AML-193 (cell line): ENCODE measurements at places on chromosomes 2 and 18.

- no peak for DNase-seq
These were observed 72.3 kb upstream of the ATG16L1 start for GRCh38 chr2:233178994-233179847.

- no peak for DNase-seq
These were observed 267.7 kb upstream of the SPRED2 start for GRCh38 chr2:65700004-65700651.

DNA sequence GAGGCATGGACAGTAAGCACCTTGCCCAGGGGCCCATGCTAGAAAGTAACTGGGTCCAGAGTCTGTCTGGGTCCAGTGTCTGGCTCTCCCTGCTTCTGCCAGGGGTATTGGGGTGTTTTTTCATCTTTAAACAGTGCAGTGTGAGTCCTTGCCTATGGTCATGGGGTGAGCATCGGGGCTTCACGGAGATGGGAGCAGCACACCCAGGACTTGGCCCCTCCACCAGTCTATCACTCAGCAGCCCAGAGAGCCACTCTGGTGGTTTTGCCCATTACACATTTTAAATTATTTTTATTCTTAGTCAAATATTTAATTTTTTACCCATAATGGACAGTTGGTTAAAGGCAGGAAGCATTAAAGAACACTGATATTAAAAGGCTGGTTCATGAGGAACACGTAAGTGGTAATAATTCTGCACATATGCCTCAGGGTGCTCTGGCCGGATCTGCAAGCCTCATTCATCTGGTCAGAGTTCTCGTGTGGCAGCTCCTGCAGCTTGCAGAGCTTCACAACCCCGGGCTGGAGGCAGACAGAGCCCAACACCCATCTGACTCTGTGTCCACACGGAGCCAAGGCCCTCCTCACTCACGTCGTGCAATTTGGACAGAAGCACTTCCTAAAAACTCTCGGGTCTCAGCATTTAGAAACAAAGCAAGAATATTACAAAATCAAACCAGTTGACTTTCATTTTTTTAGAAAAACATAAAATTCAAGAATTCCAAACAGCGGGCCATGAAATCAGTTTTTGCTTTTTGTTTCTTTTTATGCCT is 204.1 kb downstream of the CTIF start:
- DNase-seq, result no peak

GRCh38 chr2:102063487-102063911 is 71.7 kb downstream of the IL1R2 start:
- peak; percentile 67 for DNase-seq

DNA sequence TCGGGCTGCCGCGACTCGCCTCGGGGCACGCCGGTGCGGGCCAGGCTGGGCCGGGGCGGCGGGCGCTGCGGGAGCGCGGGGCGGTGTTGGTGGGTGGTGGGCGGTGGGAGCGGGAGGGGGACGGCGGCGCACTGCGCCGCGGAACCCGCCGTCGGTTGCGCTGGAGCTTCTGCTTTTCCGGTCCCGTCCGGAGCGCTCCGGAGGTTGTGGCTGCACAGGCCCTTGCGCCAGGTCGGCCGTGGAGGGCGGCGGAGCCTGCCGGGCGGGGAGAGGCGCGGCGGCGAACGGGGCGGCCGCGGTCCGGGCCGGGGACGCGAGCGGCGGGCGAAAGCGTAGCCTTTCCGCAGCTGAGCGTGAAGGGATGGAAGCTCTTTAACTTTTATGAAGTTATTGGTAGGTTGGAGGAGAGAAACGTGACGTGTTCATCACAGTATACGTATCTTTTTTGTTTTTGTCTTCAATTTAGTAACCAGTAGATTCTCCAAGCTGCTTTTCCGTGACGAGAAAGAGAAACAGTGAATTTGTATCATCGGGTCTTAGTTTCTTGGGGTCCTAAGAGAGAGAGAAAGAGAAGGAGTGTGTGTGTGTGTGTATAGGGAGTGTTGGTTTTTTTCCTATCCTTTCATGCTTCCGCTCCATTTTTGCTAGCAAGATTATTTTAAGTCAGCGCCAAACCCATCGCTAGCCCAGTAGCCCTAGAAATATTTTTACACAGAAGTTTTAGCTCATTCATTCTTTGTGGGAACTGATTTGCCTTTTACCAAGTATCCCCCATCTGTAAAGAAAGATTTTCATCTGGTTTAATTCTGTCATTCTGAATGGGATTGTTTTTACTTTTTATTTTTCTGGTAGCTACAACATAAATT is 535 bp downstream of the ATG4B start:
- DNase-seq, result no peak

DNA sequence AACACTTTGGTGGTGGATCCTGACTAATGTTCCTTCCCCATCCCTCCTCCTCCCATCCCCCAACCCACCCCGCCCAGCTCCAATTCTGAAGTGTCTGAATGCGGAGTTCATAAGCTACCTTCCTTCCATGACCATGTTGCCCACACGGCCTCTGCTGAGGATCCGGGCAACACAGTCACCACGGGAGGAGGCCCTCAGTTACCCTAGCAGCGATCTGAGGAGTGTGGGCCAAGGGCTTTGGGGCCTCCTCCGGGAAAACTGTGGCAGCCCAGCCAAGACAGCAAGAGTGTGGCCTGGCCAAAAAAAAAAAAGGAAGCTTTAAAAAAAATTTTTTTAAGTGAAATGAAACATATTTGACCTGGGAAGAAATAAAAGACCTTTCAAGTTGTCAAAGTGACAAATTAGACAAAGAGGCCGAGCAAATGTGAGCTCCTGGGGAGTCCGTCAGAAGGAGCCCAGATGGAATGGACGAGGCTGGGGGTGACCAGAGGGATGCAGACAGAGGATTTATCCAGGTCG is 169.0 kb upstream of the PKDCC start:
- DNase-seq, result no peak

DNA sequence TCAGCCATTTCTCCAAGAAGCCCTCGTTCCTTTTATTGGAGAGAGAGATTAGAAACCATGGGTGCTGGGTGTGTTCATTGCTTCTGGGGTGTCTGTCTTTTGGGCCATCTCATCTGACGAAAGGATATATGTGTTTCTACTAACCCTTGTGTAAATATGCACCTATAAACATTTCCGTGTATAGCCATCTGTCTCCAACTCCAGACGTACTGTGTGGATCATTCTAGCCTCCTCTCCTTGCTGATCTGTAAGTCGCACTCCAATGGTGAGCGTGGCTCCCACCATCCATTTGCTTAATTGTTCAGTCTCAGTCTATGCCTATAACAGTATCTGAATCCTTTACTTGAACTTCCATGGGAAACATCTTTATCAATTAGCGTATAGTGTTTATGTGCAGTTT is 1.8 kb downstream of the RBFA start:
- DNase-seq, result no peak

GRCh38 chr2:9326975-9327374 is 96.4 kb downstream of the ITGB1BP1 start:
- no peak for DNase-seq

DNA sequence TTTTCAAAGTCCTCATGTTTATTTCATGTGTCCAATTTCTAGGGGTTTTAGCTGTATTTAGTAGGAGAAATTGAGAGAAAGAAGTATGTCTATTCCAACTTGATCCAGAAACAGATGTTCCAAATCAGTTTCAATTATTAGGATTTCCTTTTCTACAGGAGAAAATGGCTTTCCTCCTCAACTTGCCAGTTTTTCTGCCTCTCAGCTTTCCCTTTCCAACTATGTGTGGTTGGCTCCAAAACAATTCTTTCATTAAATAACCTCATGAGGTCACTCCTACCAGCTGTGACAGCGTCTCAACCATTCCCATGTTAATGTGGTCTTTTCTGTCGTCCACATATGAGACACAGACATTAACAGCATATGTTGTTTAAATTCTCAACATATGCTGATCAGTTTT is 13.1 kb downstream of the XIRP2 start:
- no peak for DNase-seq

DNA sequence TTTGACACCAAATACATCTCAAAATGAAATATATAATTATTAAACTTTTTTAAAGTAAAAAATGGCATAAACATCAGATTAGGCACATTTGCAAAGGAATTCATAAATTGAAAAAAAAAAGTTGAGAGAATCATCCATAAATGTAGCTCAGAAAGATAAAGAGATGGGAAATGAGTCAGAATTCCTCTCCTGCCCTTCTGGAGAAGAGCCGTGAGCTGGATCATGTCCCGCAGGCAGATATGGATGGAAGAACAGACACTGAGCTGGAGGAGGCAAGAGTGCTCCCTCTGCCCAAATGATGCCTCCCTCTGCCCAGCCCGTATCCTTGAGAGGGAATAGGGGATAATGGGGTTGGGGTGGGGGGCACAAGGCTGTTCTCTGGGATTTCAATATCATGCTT is 190.9 kb downstream of the TFCP2L1 start:
- no peak for DNase-seq

DNA sequence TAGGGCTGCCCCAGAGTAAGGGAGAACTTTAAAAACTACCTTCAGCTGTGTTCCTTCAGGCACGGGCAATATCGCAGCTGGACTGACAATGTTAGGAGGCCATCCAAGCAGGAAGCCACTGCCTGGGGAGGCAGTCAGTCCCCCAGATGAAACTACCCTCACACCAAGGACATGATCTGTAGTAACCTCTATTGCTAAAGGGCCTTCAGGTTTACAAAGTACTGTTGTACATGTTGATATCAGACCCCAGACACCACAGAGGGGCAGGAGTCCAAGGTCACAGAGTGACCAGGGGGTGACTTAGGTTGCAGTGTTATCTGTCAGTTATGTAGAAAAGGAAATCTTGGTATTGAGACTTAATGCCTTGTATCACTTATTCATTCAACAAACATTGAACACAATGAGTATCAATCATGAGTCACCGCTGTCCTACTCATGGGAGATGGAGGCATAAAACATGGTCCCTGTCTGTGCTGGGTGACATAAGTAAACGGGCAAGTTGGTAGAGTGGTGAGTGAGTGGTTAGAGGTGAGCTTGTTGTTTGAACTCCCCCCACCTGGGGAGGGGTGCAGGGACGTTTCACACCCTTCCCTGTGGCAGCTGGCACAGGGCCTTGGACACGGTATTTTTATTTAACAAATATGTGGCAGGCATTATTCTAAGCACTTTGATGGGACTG is 7.1 kb downstream of the CABLES1 start:
- no peak for DNase-seq

DNA sequence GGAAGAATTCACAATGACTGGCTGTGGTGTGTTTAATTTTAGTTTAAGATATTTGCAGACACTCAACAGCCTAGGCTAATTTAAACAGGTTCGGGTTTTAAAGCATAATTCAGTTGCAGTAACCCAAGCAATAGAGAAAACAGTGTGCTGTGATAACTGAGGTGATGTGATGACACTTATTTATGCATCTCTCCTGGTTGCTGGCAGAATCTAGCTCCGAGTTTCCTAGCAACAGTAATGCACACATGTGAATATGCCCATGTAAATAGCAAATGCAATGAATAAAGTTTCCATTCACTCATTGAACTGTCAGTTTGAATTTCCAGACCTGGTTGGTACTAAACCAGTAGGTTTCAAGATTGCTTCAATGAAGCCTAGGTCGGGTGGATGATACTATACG is 426.5 kb downstream of the TMX3 start:
- DNase-seq, result no peak

DNA sequence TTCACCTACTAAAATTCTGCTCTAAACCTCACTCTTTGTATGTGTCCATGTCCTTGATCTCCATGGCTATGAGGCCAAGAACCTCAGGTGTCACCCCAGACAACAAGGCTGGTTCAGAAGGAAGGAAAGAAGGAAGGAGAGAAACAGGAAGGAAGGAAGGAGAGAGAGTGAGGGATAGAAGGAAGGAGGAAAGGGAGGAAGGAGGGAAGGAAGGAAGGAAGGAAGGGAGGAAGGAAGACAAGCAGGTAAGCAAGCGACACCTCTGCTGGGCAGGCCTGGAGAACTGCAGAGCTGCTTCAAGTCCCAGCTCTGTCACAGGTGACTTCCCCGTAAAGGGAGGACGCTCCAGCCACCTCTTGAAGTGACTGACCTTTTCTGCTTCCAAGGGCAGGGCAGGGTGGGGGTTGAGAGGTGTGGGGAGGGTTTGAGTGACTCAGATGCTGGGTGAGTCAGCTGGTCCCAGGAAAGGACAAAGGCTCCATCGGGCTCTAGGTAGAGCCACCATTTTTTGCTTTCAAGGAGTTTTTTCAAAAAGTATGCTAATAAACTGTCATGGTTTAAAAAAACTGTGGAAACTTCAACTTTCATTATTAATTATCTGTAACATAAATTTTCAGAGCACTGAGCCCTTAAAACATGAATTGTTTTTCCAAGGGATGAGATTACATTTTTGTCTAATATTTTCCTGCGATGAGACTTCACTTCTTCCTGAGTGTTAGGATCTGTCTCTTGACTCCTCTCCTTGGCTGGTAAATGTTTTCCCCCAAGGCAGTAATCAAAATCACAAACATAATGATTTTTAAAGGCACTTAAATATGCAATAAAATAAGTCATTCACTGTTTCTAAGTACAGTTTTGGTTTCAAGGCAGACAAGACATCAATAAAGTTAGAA is 90.1 kb upstream of the L3MBTL4 start:
- DNase-seq, result no peak

- no peak for DNase-seq
These were observed 154.5 kb downstream of the ZFP36L2 start for GRCh38 chr2:43071599-43072550.

GRCh38 chr18:22676423-22676822 is 256.7 kb upstream of the RBBP8 start:
- DNase-seq, result no peak

- no peak for DNase-seq
These were observed 12.2 kb downstream of the PLB1 start for GRCh38 chr2:28507796-28508764.

- DNase-seq, result no peak
These were observed 130.3 kb upstream of the GLI2 start for GRCh38 chr2:120605231-120605935.

GRCh38 chr2:37226863-37227262 is 4.5 kb downstream of the CEBPZ start:
- DNase-seq, result no peak

- DNase-seq, result no peak
These were observed 52.8 kb upstream of the PTMA start for GRCh38 chr2:231655488-231655887.

- DNase-seq, result no peak
These were observed 4.7 kb downstream of the SERTAD2 start for GRCh38 chr2:64649013-64649484.

- DNase-seq, result no peak
These were observed 63.6 kb downstream of the KCNG3 start for GRCh38 chr2:42430188-42430587.

- DNase-seq, result no peak
These were observed 91.1 kb downstream of the TTC32 start for GRCh38 chr2:19810637-19811036.

- no peak for DNase-seq
These were observed 10.9 kb upstream of the PRKCE start for GRCh38 chr2:45640576-45640975.

DNA sequence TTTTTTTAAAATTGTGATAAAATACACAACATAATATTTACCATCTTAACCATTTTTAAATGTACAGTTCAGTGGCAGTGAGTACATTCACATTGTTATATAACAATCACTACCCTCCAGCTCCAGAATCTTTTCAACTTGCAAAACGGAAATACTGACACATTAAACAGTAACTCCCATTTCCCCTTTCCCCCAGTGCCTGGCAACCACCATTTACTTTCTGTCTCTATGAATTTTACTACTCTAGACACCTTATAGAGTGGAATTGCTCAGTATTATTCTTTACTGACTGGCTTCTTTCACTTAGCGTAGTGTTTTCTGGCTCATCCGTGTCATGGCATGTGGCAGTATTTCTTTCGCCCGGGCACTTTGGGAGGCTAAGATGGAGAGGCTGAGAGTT is 32.6 kb downstream of the FASTKD2 start:
- DNase-seq, result peak; percentile 78

- DNase-seq, result no peak
These were observed 20.7 kb downstream of the PPP1CB start for GRCh38 chr2:28772351-28772750.
